ENCODE measurements at places on chromosomes 5 and 9.
A peak's percentile ranks its signal among the peaks of the same experiment; 100 is the strongest.

GRCh38 chr5:6900247-6901227 is 187.3 kb downstream of the TENT4A start:
- DNase-seq = no peak

DNA sequence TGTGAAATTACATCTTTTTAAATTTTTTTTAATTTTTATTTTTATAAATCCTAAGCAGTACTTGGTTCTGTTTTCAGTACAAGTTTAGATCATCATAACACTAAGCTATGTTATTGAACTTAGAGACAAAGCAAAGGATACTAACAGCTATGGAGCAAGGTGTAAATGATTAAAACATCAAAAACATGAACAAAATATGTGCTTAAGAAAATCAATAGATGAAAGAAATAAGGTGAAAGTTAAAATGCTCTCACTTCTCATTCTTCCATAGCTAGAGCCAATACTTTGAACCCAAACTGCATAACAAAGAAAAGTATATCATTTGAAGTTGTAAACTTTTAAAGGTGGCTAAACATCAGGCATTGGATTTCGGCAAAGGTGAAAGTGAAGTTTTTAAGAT is 292.3 kb upstream of the PUM3 start:
- no peak for DNase-seq

DNA sequence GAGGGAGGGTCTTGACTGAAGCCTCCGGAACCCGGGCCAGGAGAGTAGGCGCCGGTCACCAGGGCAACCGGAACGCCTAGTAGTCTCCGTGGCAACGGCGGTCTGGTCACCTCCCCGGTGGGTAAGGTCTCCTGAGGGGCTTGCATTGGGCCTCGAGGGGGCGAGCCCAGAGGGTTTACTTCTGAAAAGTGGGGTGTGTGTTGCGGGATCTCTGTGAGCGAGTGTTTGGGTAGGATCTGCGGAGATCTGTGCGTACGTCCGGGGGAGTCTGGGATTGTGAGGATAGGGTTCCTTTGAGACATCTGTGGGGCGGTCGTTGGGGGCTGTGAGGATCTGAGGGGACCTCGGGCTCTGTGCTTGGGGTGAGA is at the start of gene FAM221B:
TSS of gene FAM221B (minus strand) at position 17 of the 368 bp plus-strand sequence. CDS start 2,571 bp downstream, outside the sequence.
- DNase-seq = no peak

- no peak for DNase-seq
Observed at GRCh38 chr5:139788294-139788910, 7.2 kb upstream of the PSD2 start.

DNA sequence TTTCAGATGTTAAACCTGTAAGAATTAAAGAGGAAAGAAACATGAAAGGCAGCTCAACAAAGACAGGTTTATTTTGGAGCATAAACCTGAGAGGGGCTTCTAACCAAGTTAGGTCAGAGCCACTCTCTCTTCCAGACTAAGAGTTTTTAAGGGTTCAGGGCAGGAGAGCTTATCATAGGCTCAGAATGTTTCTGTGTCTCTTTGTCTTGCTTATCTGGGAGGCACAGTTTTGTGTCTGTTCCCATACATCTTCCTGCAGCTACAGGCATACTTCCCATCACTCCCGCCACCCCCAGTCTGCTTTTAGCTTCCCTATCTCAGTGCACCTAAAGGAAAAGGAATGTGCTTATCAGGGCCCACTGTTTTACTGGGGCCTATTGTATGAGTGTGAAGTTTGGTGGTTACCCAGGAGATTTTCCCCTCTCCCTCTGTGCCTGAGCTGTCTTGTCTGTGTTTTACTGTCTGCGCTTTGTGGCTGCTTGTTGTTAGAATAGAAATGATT is 21.9 kb downstream of the CD14 start:
- no peak for DNase-seq

DNA sequence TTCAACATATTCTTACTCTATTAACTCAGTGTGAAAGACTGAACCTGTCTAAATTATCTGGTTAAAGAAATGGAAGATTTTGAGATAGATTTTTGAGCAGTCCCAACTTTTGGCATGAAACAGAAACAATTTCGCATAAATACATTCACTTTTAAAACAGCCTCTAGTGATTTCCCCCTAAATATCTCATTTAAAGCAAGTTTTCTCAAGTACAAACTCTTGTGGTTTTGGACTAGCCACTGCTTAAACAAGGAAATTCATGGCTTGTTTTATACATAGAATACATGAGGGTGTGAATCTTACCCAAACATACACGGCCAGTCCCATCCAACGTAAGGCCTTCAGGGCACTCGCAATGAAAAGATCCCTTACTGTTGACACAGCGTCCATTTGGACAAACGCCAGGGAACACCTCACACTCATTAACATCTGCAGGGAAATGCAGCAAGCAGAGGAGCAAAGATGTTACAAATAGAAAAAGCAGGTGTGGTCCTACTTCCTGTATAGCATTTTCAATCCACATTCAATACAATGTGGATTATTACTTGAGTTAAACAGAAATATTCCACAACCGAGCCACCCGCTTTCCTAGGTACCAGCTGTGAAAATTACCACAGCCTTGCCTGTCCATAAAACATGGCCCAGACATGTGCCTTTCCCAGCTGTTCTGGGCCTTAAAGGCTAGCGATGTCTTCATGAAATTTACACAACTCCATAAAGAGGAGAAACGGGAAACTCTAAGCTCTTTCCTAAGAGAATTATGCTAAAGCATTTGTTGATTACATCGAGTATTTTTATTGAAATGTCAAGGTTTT is 188.8 kb downstream of the FBN2 start:
- DNase-seq = no peak

- DNase-seq = no peak
Observed at GRCh38 chr5:91194824-91195381, 188.2 kb downstream of the ARRDC3 start.

DNA sequence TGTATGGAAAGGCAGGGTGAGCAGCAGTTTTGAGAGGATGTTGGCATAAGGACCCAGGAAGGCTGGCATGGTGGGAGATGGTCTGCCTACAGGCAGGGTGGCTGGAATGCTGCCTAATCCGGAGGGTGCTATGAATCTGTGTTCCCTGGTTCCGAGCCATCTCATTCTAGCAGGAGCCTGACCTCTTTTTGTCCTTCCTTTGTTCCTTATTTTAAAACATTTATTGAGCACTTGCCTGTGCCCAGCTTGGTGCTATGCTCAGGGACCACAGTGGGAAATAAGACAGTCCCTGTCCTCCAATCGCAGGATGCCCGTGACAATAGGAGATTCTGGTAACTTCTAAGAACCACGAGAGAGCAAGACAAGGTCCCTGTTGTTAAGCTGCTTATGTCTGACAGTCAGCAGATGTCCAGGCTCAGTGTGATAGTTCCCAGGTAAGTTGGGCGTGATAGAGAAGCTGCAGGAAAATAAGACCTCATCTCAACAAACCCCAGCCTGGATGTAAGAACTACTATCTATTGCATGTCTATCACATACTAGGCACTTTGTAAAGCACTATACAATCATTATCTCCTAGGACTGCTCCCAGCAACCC is 9.1 kb upstream of the ZBTB34 start:
- DNase-seq = no peak

- DNase-seq = no peak
Observed at GRCh38 chr5:42121401-42121800, 196.3 kb downstream of the FBXO4 start.

- DNase-seq = no peak
Observed at GRCh38 chr5:39073767-39074016, 507 bp downstream of the RICTOR start.

- DNase-seq = no peak
Observed at GRCh38 chr9:16121601-16122286, 568.9 kb downstream of the CCDC171 start.

GRCh38 chr5:174733091-174733690 is 8.8 kb downstream of the MSX2 start:
- DNase-seq = no peak

DNA sequence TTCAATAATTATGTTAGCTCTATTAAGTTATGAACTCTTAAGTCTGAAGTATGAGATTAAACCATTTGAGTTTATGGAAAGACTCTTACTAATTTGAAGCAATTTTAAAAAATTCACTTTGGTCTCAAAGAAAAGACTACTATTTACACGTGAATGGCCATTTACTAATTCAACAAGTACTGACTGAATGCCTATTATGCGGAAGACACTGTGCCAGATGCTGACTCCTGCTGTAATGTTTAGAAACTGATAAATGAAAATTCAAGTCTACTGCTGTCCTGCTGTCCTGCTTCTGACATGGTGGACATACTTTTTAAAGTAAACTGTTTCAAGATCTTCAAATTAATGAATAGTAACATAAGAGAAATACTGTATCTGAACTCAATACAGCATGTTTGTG is 116.2 kb downstream of the MPDZ start:
- DNase-seq = no peak

- DNase-seq = no peak
Observed at GRCh38 chr9:12993466-12993865, 218.6 kb downstream of the LURAP1L start.

- DNase-seq = no peak
Observed at GRCh38 chr5:78552729-78553342, 95.7 kb downstream of the LHFPL2 start.

GRCh38 chr9:117258184-117258866 is 156.5 kb downstream of the ASTN2 start:
- DNase-seq = no peak

GRCh38 chr5:122680623-122681350 is 94.1 kb upstream of the SNX2 start:
- DNase-seq = no peak

GRCh38 chr9:72633966-72634365 is 112.6 kb downstream of the TMC1 start:
- DNase-seq = peak; percentile 22

DNA sequence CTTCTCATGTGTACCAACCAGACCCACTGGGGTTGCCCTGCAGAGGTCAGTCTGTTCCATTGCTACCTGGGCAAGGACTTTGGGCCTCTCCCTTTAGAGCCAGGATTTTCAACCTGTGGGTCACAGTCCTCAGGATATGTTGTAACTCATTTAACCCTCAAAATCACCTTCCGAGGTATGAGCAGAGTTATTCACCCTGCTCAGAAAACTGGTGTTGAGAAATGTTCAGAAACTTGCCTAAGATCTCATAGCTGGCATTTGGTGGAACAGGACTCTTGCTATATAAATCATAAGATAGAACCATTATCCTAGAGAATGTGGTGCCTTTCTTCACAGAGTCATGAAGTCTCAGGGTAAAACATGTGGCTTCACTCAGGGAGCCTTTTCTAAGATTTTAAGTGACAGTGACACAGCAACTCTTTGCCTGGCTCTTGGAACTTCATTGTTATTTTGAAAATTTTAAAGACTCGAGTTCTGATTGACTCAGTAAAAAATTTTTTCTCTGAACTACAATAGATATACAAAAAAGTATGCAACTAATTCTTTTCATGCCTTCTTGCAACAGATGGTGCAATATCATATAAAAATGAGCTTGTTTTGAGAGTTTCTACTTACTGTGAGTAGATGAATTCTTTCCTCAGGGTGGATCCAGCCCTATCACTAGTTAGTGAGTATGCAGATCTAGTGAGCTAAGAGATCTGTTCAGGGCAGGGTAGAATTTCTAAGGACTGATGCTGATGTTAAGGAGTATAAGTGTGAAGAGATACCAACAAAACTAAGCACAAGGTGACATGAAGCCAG is 29.5 kb downstream of the CAST start:
- DNase-seq = no peak

DNA sequence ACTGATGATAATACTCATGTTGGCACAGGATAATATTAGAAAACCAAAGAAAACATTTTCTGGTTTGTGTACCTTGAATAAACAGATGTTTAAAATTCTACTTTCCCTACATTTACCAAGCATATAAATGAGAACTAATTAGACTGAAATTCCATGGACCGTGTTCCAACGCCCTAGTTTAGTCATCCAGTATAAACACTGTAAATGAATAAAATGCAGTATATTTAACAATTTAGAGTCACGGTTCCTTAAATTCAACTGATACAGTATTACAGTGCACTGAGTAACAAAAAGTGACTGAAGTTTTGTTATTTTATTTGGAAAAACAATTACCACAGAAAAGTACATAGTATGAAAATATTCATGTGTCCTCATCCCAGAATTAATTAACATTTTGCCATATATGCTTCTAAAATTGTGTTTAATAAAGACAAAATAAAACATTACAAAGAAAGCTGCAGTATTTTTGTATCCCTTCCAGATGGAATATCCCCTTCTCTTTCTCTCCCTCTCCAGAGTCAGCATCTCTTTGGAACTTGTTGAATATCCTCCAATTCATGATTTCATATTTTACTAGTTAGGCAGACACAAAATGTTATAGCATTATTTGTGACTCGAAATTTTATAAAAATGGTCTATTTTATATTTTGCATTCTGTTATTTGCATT is 112.5 kb downstream of the HMHB1 start:
- no peak for DNase-seq

GRCh38 chr9:90898228-90898627 is 96.6 kb downstream of the SYK start:
- no peak for DNase-seq

DNA sequence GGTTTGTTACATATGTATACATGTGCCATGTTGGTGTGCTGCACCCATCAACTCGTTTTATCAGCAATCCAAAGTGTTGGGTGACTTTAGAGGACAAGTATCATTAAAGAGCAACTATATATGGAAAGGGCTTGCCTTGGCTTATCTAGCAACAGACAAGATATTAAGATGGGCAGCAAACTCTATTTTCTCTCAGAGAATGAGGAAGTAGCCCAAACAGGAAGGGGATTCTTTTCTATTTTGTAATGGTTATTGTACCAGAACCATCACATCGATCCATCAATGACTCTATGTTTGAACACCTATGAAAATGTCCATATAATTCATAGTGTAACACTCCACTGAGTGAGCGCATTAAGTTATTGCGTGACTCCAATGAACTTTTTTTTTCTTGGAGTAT is 260.1 kb upstream of the SLC24A2 start:
- no peak for DNase-seq

GRCh38 chr9:130078547-130078946 is 24.8 kb downstream of the GPR107 start:
- DNase-seq = no peak

DNA sequence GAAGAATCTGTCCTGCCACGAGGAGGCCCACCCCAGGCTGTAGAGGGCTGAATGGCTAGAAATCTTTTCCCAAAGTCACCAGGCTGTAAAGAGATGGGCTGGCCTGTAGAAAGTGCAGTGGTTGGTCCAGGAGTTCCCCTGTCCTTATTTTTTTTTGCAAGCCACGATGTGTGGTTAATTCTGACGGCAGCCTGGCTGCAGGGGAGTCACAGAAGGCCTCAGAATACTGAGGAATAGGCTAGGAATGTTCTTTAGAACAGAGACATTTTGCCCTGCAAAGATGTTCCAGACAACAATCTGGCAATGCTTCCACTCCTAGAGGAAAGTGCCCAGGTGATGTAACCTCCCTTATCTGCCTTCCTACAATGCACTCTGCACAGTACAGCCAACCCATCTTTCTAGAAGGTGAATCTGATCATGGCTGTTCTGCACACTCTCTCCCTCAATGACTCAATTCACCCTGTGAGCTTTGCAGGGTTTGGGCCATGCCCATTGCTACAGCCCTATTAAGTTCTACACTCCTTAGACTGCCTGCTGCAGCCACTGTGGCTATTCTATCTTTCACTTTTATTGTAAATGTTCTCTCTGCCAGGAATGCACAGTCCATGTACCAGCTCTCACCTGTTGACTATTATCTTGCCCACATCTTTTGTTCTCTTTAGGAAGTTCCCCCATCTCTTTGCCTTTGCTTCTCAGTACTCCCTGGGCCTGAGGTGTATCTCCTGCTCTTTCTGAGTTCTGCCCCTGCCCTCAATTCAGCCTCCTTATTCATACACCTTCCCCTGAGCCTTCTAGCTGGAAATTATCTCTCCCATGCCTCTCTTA is 377.8 kb upstream of the CLINT1 start:
- no peak for DNase-seq

Measured in activated CD4-positive, alpha-beta T cell treated with anti-CD3 and anti-CD28 coated beads for 24 hours (primary cell).